ENCODE measurements at places on chromosomes 1 and 21.
A peak's percentile ranks its signal among the peaks of the same experiment; 100 is the strongest.

- no peak for DNase-seq
Observed at GRCh38 chr1:225607355-225607754, 45.6 kb downstream of the ENAH start.

GRCh38 chr1:24988558-24988912, 58.5 kb upstream of the RUNX3 start:
- DNase-seq: peak; percentile 76

- DNase-seq: no peak
Observed at GRCh38 chr1:232904566-232904965, 45.8 kb upstream of the NTPCR start.

DNA sequence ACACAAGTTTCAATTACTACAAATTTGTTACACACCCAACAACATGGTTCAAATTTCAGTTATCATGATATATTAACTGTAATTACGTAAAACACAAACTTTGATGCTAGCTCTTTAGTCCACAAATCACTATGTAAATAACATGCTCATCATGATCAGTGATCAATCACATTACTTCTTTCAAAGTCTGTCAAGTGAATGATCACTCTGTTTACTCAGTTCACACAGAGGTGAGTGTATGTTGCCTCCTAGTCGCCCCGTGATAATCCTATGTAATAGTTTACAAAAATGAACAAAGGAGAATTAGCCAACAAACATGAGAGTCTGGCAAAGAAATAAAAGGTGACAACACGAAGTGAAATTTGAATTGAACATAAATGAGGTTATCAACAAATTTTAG, 14.3 kb downstream of the EDEM3 start:
- DNase-seq: no peak

DNA sequence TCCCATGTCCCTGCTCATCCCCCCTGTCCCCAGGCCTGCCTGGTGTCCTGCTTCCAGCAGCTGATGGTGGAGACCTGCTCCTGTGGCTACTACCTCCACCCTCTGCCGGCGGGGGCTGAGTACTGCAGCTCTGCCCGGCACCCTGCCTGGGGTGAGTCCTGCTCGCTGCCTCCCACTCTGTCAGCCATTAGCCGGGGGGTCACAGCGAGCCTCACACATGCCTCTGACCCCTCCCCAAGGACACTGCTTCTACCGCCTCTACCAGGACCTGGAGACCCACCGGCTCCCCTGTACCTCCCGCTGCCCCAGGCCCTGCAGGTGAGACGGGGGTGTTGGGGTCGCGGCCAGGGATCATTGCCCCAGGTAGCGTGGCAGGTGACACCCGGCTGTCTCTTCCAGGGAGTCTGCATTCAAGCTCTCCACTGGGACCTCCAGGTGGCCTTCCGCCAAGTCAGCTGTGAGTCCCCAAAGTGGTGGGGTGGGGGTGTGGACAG, 10.0 kb downstream of the SCNN1D start:
- DNase-seq: no peak

- DNase-seq: no peak
Observed at GRCh38 chr1:100400404-100400803, 48.1 kb downstream of the CDC14A start.

- DNase-seq: no peak
Observed at GRCh38 chr1:34415140-34415539, 238.4 kb downstream of the C1orf94 start.
